Kidney (tissue), 22 donors: ENCODE measurements at places on chromosomes 3 and 15. TPM values are rescaled to one million over a fixed set of nuclear protein-coding genes. Genes with fewer than 3 reads are reported as not detected.
A peak's percentile ranks its signal among the peaks of the same experiment; 100 is the strongest.

HYAL1 gene
- 47.5 TPM for total RNA-seq

PDZRN3 gene
- 13.2 TPM for total RNA-seq

IL5RA gene
- total RNA-seq = 1.1 TPM

GOLGA8M gene
- 4.9 TPM for total RNA-seq

DLEC1 gene
- total RNA-seq = 3.3 TPM

CNTN6 gene
- total RNA-seq = 0.25 TPM

DNA sequence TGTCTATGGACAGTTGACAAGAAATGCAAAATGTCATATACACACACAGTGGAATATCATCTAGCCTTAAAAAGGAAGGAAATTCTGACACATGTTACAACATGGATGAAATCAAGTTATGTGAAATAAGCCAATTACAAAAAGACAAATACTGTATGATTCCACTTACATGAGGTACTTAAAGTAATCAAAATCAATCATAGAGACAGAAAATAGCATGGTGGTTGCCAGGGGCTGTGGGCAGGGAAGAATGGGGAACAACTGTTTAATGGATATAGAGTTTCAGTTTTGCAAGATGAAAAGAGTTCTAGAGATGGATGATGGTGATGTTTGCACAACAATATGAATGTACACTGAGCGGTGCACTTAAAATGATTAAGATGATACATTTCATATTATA lies 613.8 kb upstream of the ZNF385D start:
- H3K27ac ChIP-seq = no peak overlapping the region
- H3K36me3 ChIP-seq = no peaks in the 10 kb centered on the region
- no peak for DNase-seq
- no peak overlapping the region for H3K4me3 ChIP-seq
- H3K4me1 ChIP-seq = no peaks in the 10 kb centered on the region
- H3K27me3 ChIP-seq = no peaks in the 10 kb centered on the region

GRCh38 chr3:1400571-1400970 lies 307.7 kb downstream of the CNTN6 start:
- H3K27ac ChIP-seq = no peak overlapping the region
- H3K27me3 ChIP-seq = no peaks in the 10 kb centered on the region
- no peaks in the 10 kb centered on the region for H3K4me1 ChIP-seq
- no peaks in the 10 kb centered on the region for H3K36me3 ChIP-seq
- H3K4me3 ChIP-seq = no peak overlapping the region

DNA sequence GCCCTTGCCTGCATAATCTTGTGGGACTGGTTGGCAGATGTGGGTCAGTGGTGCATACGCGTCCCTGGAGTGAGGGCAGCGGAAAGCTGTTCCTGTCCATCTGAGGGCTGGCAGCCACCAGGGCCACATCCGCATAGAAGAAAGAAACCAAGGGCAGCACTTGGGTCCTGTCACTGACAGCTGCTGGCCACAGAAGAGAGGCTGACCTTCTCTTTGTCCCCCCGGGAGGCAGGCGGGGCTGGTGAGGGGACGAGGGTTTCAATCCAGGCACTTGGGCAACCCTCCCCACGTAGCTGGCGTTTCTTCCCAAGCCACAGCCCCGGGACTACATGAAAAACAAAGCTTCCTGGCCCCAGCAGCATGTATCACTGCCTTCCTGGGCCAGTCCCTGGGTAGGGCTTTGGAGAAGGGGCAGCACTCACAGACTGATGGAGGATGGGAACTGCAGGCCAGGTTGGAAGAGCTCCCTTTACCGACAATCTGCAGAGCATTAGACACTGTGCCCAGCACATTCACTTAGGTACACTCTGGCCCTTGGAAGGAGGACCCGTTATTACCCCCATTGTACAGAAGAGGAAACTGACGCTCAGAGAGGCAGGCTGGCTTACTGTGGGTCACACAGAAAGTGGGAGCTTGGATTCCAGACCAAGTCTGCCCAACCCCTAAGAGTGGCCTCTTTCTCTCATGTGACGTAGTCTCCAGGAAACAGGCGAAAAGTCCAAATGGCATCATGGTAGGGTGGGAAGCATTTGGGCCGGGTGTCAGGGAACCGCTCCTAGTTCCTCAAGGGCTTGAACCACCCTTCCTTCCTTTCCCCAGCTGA lies 78.8 kb upstream of the SLC6A6 start:
- no peak overlapping the region for H3K4me3 ChIP-seq
- peaks cover 7% of the 10 kb centered on the region for H3K4me1 ChIP-seq
- H3K36me3 ChIP-seq = no peaks in the 10 kb centered on the region
- H3K27ac ChIP-seq = peak overlapping the region; percentile 30
- no peaks in the 10 kb centered on the region for H3K27me3 ChIP-seq

DNA sequence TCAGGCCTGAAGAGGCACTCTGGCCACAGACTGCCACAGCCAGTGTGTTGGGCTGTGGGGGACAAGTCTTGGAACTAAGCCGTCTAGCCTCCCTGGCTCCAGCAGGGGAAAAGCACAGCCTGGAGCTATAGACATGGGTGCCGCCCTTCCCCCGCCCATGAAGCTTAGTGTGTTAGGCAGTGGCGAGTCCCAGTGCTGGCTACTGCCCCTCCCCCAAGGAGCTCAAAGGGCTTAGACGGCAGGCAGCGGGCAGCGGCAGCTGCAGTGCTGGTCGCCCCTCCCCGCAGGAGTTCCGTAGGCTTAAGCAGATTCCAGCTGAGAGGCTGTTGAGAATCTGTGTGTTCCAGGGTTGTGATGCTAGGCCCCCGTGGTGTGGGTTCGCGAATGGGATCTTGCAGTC lies 135.8 kb upstream of the RORA start:
- no peaks in the 10 kb centered on the region for H3K27me3 ChIP-seq
- no peaks in the 10 kb centered on the region for H3K4me1 ChIP-seq
- H3K27ac ChIP-seq = no peak overlapping the region
- DNase-seq = peak; percentile 18
- H3K36me3 ChIP-seq = no peaks in the 10 kb centered on the region

GRCh38 chr3:13494463-13495350 lies 14.6 kb downstream of the HDAC11 start:
- no peak overlapping the region for H3K4me3 ChIP-seq
- no peaks in the 10 kb centered on the region for H3K4me1 ChIP-seq
- H3K27me3 ChIP-seq = no peaks in the 10 kb centered on the region
- DNase-seq = peak; percentile 46
- no peak overlapping the region for H3K27ac ChIP-seq

- no peaks in the 10 kb centered on the region for H3K36me3 ChIP-seq
- no peaks in the 10 kb centered on the region for H3K27me3 ChIP-seq
- H3K27ac ChIP-seq = no peak overlapping the region
- H3K4me1 ChIP-seq = peaks cover 2% of the 10 kb centered on the region
- no peak overlapping the region for H3K4me3 ChIP-seq
Measured at GRCh38 chr3:154243353-154243752, 80.9 kb downstream of the DHX36 start.

GRCh38 chr15:70240082-70240481 lies 142.4 kb upstream of the TLE3 start:
- no peak overlapping the region for H3K27ac ChIP-seq
- H3K4me3 ChIP-seq = no peak overlapping the region
- no peaks in the 10 kb centered on the region for H3K27me3 ChIP-seq
- H3K36me3 ChIP-seq = no peaks in the 10 kb centered on the region

- H3K27ac ChIP-seq = no peak overlapping the region
- H3K36me3 ChIP-seq = no peaks in the 10 kb centered on the region
- H3K27me3 ChIP-seq = no peaks in the 10 kb centered on the region
- no peak for DNase-seq
Measured at GRCh38 chr3:3666664-3667063, 132.6 kb upstream of the LRRN1 start.

DNA sequence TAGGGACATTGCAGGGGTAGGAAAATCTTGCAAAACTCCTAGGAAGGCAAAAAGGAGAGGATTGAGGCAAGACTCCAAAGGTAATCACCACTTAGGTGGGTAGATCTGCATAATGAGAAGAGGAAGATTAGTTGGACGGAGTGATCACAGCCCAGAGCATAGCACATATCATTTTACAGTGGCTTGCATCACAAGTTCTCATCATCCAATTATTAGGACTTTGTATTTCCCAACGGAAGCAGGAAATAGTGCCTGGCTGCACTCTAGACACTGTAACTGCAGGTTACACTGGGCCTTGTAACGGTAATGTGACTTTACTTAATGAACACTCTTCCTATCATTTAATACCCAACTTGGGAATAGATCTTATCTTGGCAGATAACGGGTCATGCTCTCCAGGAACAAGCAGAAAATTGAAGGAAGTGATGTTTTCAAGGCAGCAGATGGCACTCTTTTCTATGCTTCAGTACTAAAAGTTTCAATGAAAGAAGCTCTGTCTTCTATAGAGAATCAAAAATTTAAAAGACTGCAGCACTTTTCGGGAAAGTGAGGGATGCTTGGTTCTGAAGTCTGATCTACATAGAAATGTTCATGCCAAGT lies 101.9 kb upstream of the KCNMB2 start:
- no peak overlapping the region for H3K27ac ChIP-seq
- no peak overlapping the region for H3K4me3 ChIP-seq
- H3K27me3 ChIP-seq = no peaks in the 10 kb centered on the region
- DNase-seq = no peak
- no peaks in the 10 kb centered on the region for H3K36me3 ChIP-seq
- no peaks in the 10 kb centered on the region for H3K4me1 ChIP-seq

- H3K4me3 ChIP-seq = no peak overlapping the region
- H3K36me3 ChIP-seq = no peaks in the 10 kb centered on the region
- no peaks in the 10 kb centered on the region for H3K4me1 ChIP-seq
- no peak overlapping the region for H3K27ac ChIP-seq
Measured at GRCh38 chr3:101182734-101183133, 137.6 kb downstream of the IMPG2 start.

DNA sequence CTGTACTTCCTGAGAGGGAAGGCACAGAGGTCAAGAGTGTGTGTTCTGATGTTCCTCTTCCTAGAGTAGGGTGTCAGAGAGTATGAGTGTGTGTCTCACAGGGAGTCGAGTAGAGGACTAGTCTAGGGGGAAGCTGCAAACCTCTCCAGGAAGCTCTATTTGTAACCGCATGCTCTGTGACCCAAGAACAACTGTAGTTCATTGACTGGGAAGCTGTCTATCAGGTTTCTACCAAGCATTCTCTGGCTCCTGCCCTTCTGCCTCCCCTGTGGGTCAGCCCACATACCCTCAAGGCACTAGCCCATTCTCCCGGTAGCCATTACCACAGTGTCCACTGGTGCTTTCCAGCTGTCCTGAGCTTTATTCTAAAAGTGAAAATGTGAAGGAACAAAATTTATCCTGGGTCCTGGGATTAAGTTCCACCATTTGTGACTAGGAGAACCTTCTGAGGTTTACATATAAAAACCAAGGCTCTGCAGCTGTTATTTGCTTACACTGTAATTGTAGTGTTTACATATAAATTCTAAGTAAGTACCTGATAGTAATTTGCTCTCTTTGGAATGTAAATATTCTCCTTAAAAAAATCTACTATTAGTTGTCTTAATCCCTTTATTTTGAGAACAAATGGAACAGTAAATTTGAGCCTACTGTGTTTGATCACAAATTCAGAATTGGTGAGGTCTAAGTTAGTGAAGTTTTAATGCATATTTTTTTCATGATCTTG lies 40.7 kb downstream of the MYRIP start:
- H3K36me3 ChIP-seq = no peaks in the 10 kb centered on the region
- no peaks in the 10 kb centered on the region for H3K27me3 ChIP-seq
- no peak overlapping the region for H3K4me3 ChIP-seq

DNA sequence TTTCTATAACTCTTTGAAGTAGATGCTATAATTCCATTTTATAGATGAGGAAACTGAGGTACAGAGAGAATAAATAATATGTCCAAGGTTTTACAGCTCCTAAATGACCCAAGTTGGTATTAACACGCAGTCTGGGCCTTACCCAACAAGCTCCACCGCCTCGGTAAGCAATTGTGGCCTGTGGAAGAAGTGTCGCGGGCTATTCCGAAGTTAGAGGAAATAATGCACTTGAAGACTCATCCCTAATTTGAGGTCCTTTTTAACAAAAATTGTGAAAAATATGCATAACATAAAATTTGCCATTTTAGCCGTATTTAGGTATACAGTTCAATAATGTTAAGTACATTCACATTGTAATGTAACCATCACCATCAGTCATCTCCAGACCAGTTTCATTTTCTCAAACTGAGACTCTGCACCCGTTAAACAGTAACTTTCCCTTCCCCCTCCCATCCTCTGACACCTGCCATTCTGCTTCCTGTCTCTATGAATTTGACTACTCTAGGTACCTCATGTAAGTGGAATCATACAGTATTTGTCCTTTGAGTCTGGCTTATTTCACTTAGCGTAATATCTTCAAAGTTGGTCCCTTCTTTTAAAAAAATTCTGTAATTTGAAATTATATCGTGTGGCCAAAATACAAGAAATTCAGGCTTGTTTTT lies 18.2 kb downstream of the IDH3A start:
- no peak for DNase-seq
- H3K4me1 ChIP-seq = no peaks in the 10 kb centered on the region
- H3K27ac ChIP-seq = no peak overlapping the region
- H3K4me3 ChIP-seq = no peak overlapping the region

- peaks cover 8% of the 10 kb centered on the region for H3K4me1 ChIP-seq
- H3K27ac ChIP-seq = no peak overlapping the region
- DNase-seq = no peak
- no peak overlapping the region for H3K4me3 ChIP-seq
Measured at GRCh38 chr3:169299889-169300288, 363.6 kb downstream of the MECOM start.

GRCh38 chr3:128077202-128077624 lies 25.0 kb downstream of the SEC61A1 start:
- no peak overlapping the region for H3K4me3 ChIP-seq
- no peaks in the 10 kb centered on the region for H3K27me3 ChIP-seq
- no peak overlapping the region for H3K27ac ChIP-seq
- peaks cover 4% of the 10 kb centered on the region for H3K36me3 ChIP-seq

DNA sequence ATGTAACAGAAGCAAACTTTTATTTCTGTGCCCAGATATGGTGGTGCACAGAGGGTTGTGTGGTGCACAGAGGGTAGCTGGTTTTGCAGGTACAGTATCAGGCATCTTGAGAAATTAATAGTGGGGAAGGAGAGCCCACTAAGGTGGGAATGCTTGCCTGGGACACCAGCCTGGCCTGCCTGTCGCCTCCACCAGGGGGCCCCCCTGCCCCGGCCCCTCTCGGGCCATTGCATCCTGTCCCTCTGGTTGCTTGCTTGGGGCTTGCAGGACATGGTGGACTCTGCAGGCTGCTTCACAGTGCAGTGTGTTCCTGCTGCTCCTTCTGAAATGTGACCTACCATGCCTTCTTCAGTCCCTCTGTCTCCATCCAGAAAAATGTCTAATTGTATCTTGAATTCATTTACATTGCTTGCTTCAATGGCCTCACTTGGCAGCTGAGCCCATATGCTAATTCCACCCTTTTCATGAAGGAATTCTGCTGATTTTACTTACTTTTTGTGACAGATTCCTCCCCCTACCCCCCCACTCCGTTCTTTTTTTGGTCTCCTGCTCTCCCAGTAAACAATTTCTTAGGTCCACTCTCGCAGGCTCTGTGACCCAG lies 73.6 kb downstream of the EEFSEC start:
- H3K4me3 ChIP-seq = no peak overlapping the region
- H3K27me3 ChIP-seq = no peaks in the 10 kb centered on the region
- H3K27ac ChIP-seq = no peak overlapping the region
- no peaks in the 10 kb centered on the region for H3K36me3 ChIP-seq
- peak; percentile 36 for DNase-seq
- H3K4me1 ChIP-seq = peaks cover 3% of the 10 kb centered on the region

DNA sequence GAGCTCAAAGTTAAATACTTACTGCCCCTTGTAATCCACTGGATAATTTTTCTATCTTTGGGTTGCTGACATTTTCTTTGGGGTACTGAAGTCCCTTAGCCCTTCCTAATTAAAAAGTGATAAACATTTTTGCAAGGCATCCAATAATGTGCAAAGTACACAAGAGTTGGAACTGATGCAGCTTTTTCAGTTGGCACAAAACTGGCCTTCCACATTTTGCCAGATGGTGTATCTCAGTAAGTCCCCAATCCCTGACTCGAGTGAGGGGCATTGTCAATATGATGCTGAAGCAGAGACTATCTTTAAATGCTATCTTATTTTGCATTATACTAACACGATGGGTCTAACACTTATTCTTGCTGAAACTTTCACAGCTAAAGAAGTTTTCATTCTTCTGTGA lies 27.8 kb downstream of the FHIT start:
- no peak overlapping the region for H3K4me3 ChIP-seq
- H3K36me3 ChIP-seq = no peaks in the 10 kb centered on the region
- peaks cover 3% of the 10 kb centered on the region for H3K4me1 ChIP-seq
- H3K27me3 ChIP-seq = no peaks in the 10 kb centered on the region
- H3K27ac ChIP-seq = no peak overlapping the region
